Stimulated activated CD8-positive, alpha-beta memory T cell treated with anti-CD3 and anti-CD28 coated beads, Interleukin-7, amount 100 ng/mL, for 4 hours (primary cell): ENCODE measurements at places on chromosomes 3 and 15.
A peak's percentile ranks its signal among the peaks of the same experiment; 100 is the strongest.

GRCh38 chr15:58639992-58640391 is 109.5 kb downstream of the ADAM10 start:
- no peak for DNase-seq

DNA sequence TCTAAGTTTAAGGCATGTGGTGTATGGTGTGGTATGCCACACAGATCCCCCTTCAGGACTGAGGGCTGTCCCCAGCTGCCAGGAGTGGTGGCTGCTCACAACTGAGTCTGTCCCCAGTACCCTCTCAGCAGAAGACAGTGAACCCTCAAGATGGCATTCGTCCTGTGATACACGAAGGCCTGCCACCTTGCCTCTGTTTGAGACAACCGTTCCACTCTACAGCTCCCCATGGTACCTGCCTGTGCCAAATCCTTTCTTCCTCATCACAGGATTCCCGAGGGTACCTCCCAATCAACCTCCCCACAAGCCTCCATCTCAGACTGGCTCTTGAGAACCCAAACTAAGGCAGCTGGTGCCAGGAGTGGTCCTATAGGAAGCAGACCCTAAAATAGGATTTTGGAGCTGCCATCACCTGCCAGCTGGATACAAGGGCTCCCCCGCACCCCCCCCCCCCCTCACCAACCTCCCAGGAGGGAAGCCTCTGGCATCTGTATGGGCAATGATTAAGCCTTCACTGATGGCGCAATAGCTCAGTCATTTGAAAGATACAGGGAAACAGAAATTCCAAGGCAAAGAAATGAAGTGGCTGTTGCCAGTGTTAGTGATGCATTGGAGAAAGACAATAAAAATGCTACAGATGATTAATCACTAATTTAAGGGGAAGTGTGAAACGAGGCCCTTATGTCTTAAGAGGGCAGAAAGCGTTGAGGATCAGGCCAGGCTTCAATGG is 230.0 kb upstream of the LYSMD4 start:
- no peak for DNase-seq

DNA sequence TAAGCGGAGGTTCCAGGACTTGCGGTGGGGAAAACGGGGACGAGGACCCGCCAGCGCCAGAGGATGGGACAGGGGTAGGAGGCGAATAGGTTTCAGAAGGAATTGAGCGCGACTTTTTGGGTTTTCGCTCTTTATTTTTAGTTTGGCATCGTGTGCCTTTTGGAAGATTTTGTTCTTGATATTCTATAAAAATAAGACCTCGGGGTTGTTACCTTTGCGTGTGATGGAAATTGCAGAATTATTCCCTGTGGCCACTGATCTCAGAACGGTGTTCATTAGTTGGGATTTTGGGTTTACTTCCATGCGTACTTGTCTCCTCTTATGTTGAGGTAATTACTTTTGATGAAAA is 453 bp upstream of the CCDC14 start:
- no peak for DNase-seq

DNA sequence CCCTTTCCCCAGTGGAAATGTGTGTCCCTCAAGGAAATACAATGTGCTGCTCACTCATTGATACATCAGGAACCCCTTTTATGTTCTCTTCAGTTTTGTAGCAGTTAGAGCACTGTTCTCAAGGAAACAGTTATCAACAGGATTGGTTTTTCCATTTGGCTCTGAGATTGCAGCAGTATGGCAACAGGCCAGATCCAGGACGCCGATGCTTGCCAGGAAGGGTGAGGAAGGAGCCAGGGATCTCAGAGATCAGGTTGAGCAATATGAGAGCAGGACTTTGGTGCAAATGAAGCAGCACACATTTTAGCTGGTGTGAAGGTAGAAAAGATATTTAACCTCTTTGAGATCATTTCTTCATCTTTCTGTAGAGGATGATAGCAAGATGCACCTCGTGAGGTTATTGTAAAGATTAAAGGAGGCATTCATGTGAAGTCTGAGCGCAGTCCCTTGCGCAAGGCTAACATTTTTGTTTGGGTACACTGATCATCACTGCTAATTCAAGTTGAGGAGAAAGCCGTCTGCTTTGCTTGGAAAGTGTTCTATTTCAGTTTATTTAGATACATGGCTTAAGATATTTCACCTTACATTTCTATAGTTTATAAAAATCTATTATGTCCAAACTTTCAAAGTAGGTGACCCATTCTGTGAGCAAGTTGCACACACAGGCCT is 68.5 kb downstream of the KCNH8 start:
- no peak for DNase-seq

- peak; percentile 41 for DNase-seq
Measured at GRCh38 chr15:68550498-68551295, 28.1 kb upstream of the CORO2B start.

GRCh38 chr3:98874602-98875249 is 26.8 kb downstream of the DCBLD2 start:
- no peak for DNase-seq

- no peak for DNase-seq
Measured at GRCh38 chr3:71414189-71414927, 169.2 kb downstream of the FOXP1 start.

DNA sequence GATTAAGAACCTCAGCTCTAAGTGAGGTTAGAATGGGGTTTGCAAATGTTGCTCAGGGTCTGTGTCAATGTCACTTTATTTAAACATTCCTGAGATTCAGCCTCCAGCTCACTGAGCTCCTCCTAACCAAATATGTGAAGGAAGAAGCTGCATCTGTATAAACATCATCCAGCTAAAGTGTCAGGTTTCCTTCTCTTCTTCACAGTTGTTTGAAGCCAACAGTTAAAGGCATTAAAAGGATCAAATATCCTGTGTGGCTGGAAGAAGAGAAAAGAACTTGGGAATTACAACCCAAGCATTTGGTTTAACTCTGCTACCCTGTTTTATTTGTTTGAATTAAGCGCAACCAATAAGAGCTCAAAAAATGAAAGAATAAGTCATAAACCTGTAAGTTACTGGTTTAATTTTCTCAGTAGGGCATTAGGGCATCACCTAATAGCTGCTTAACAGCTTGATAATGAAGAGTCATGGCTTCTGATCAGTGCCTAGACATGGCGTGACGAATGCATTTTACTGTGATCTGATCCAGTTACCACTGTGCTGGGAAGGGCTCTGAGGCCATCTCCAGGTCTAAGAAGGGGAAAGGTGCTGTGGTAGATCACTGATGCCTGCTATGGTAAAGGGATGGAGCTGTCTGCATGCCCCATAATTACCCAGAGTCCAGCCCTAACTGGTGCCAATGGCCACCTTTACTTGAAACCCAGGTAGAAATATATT is 165.7 kb upstream of the TSC22D2 start:
- DNase-seq: no peak

- DNase-seq: peak; percentile 46
Measured at GRCh38 chr15:85858586-85859375, 64.1 kb upstream of the KLHL25 start.

DNA sequence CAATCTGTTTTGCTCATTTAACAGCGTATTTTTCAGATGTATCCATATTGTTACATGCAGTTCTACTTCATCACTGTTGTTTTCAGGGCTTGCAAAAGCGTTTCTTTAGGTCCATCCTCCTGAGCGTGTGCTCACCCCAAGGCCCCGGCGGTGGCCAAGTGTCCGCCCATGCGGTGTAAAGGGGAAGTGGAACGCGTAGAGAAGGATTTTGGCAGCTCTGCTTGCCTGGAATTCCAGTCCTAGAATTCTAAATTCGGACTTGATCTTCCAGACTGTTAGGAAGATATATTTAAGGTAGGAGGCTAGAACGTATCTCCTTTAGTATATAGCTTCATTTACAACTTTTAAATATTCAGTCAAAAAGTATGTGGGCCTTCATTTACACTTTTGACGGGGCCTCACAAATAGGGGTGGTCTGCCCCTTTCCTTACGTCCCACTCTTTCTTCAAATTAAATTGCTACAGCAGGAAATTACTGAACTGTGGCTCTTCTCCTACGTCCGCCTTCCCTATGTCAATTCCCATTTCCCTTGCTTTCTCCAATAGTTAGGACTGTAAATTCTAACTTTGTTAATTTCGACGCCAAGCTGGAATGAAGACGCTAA is 609 bp upstream of the TBC1D23 start:
- DNase-seq: no peak

- no peak for DNase-seq
Measured at GRCh38 chr3:192655040-192655439, 72.3 kb downstream of the FGF12 start.

DNA sequence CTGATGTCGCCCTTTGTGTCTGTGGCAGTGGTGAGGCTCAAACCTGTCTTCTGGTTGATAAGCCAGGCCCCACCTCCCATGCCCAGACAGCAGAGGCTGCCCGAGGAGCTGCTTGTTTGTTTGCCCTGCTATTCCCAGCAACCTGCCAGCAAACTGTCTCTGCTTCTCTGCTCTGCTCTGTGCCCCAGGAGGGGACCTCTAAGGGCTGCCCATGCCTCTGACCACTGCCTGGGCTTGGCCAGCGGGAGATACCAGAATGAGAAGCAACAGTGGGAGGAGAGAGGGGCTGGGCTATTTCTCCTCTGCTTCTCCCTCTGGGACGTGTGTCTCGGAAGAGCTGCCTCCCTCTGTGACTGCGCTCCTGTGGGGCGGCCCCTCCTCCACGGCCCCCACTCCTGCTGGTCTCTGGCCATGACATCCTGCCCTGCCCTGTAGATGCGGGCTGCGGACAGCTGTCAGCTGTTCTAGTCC is 213.1 kb downstream of the RPLP1 start:
- no peak for DNase-seq

GRCh38 chr3:76111808-76112207 is 326.5 kb upstream of the ZNF717 start:
- no peak for DNase-seq

DNA sequence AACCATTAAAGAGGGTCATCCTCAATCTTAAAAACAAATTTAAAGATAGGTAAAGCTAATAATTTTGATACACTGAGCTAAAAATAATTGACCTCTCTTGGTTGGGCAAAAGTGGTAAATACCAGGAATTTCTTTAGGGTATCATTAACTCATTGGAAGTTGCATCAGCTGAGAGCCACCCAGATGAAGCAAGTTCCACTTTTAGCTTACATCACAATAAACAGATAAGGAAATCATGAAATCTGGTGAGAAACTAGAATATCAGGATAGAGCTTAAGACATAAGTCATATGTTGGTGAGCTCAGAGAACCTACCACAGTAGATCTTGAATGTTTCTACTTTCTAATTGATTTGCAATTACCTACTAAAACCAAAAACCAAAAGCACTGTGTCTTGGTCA is 97.4 kb upstream of the SLC2A2 start:
- DNase-seq: no peak

- DNase-seq: no peak
Measured at GRCh38 chr15:41438206-41438605, 21.3 kb downstream of the RTF1 start.

GRCh38 chr3:100710261-100710968 is 1.1 kb downstream of the TFG start:
- peak; percentile 31 for DNase-seq

DNA sequence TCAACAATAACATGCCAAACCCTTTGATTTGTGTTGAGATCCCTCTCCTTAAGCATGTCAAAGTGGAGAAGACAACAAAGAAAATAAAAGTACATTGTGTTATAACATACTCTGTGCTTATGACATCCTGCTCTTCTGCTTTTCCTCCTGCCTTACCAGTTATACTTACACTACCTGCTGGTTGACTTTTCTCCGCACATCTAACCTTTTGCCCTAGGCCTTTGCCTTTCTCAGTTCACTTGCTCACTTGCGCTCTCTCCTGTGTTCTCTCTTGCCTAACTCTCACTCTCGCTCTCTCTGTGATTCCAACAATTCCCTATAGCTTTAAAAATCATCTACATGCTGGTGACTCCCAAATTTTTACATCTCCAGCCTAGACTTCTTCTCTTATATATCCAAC is 5.7 kb downstream of the DNAH12 start:
- DNase-seq: no peak

- no peak for DNase-seq
Measured at GRCh38 chr15:74511583-74511982, 29.4 kb upstream of the ARID3B start.

DNA sequence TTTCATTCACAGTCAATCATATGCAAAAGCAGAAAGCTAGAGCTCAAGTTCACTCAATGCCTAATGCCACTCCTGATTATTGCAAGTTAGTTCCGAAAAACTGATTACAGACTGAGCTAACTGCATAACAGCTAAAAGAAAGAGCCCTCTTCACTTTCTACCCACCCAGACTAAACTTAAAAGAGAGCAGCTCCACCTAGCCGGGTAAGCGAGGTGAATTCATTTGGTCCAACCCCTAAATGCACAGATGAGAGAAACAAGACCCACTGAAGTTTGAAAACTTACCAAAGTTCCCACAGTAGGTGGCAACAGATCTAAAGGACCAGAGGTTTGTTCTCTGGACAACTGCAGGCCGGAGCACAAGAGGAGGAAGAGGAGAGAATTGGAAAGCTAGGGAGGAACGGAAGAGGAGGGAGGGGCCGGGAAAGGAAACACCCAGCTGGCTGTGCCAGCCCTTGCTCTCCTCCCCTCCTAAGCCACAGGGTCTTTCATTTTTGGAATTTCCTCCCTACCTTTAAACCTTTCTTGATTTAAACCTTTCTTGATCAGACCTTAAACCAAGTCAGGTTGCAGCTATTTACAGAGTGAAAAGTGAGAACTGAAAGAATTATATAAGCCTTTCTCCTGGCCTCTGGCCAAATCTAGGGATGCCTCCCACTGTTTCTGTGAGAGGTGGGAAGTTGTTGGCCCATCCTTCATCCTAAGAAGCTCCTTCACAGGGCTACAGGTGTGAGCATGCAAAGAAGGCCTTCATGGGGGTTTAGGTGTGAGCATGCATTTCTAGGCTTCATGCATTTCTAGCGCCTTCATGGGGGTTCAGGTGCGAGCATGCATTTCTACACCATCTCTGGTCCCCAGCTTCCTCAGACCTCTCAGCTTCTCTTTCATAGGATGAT is 114.7 kb upstream of the LMOD3 start:
- DNase-seq: no peak

DNA sequence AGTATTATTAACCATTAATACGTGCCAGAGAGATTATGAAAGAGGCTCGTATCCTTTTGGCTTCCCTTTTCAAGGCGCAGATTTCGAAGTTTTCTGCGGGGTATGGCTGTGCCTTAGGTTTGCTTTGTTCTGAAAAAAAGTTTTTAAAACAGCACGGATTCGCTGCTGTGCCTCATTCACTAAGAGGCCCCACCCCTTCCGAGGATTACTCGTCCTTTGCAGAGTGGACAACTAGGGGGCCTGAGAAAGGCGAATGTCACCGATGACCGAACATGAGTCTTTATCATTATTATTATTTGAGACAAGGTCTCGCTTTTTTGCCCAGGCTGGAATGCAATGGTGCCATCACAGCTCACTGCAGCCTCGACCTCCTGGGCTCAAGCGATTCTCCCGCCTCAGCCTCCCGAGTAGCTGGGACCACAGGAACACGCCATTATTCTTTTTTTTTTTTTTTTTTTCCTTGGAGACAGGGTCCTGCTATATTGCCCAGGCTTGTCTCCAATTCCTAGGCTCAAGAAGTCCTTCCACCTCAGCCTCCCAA is 684 bp upstream of the RPS27L start:
- no peak for DNase-seq

GRCh38 chr15:49441816-49442215 is 18.8 kb downstream of the FGF7 start:
- DNase-seq: no peak

- DNase-seq: no peak
Measured at GRCh38 chr3:35393901-35394799, 245.2 kb upstream of the ARPP21 start.
